Karpas-422 (cell line): ENCODE measurements at places on chromosomes 2 and 18. TPM values are rescaled to one million over a fixed set of nuclear protein-coding genes. Genes with fewer than 3 reads are reported as not detected.

DNA sequence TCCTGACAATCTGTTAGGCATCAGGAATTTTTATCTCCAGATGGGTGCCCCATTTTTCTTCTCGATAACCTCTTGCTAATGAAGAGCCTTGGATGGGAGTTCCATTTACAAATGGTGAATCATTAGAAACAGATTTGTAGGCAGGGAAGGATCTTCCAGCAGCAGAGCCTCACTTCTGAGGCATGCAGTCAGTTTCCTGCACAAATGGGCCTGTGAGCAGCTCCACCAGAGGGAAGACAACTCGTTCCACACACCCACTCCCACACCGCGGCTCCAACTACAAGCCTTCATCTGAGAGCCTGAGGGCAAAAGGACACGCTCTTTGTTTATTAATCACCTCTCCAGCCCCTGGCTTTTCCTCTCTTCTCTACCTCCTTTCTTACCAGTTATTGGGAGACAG, 108.5 kb downstream of the CTAGE1 start:
- DNase-seq, result no peak

RAX gene
- total RNA-seq, result not detected in 2 replicates

- no peak for DNase-seq
Measured at GRCh38 chr2:96665083-96665569, 22.6 kb downstream of the FER1L5 start.

DNA sequence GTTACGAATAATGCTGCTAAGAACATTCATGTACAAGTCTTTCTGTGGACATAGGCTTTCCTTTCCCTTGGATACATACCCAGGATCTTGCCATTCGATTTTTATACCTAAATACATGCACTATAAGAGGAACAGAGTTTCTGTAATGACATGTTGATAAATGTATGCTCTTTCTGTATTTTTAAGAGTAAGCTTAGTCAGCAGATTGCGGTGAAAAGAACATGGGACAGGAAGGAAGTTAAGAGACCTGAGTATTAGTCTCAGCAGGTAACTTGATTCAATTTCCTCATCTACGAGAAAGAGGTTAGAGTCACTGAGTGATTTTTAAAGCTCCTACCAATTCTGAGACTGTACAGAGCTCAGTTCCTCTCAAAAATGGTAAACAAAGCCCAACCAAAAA, 2.6 kb upstream of the TLK1 start:
- no peak for DNase-seq

DNA sequence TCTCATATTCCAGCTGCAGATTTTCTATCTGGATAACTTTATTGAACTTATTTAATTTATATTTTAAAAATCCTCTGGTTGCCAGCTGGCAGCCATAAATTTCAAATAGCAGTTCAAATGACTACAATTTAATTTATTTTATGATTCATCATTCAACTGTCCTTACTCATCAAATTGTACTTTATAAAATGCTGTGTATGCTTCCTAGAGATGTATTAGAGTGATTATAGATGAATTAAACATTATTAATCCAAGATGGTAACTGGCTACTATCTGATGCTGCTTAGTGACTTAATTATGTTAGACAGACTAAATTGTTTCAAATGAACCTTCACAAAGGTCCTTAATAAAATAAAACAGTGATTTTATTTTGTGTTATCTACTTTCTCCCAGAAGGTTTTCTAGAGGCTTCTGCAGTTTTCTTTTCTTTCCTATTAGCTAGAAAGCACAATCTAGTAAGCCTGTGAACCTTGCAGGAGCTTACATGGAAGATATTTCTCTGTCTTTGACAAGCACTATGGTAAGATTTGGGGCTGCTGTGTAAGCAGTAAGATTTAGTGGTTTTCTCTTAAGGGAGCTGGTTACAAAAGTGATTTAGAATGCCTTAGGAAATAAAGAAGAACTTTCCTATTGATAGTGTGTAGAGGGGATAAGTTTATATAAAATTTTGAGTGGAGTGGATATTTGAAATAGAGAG, 322.3 kb downstream of the FSIP2 start:
- no peak for DNase-seq

UNC80 gene
- total RNA-seq, result 0.04 and 0.11 TPM in 2 replicates

DNA sequence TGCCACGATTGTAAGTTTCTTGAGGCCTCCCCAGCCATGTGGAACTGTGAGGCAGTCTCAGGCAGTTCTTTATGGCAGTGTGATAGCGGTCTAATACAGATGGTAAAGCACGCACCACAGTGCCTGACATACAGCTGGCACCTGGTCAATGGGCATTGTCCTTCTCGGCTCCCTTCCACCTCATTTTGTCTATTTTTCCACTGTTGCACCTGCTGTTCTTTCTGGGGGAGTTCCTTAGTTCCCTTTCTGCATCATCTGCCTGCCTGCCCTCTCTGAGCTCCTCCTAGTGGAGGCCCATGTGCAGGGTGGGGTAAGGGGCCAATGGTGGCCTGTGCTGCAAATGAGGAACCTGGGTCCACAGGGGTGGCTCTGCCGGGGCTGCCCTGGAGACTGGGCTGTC, 157.6 kb downstream of the LPIN1 start:
- DNase-seq, result peak; percentile 83

- DNase-seq, result no peak
Measured at GRCh38 chr2:134202371-134202770, 51.5 kb upstream of the MGAT5 start.
